8988T (cell line): ENCODE measurements at places on chromosomes 7 and 10.

GRCh38 chr7:145692237-145692950 is 424.2 kb upstream of the CNTNAP2 start:
- DNase-seq = no peak

DNA sequence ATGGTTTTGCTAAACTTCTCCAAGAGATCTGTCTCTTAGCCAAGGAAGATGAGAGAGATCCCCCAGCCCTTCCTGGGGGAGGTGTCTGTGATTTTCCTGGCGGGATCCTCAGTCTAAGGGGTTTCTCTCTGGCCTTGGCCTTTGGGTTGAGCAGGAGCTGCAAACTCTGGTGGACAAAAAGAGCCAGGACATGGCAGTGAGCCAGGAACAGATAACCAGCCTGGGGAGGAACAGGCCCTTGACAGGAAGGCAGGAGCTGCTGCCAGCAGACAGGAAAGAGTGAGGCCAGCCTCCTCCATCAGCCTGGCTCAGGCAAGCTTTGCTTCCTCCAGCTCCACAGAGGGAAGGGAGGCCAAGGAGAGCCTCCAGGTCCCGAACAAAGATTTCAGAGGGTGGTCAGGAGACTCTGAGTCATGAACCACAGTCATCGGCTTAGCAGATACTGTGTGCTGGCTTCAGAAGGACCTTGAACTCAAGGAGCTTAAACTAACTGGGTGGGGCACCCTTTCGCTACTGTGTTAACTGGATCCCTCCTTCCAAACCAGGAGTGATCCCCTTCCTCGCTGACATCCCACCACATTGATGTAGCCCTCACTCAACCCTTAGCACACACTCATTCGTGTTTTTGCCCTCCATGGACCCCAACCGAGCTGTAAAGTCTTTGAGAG is 34.7 kb downstream of the DDIT4 start:
- no peak for DNase-seq

GRCh38 chr10:76481178-76481577 is 1049.8 kb downstream of the LRMDA start:
- DNase-seq = no peak

- no peak for DNase-seq
These were observed 59.8 kb upstream of the GDF10 start for GRCh38 chr10:47240173-47240572.
